NCI-H187 treated with DMSO at 0.1 percent for 48 hours (cell line): ENCODE measurements at places on chromosomes 16 and 17.

GRCh38 chr16:54123766-54124165, 162.8 kb downstream of the IRX3 start:
- DNase-seq, result no peak

- DNase-seq, result no peak
Observed at GRCh38 chr17:76382803-76383545, 1.4 kb upstream of the SPHK1 start.

GRCh38 chr17:77379832-77380231, 239.1 kb downstream of the SEC14L1 start:
- DNase-seq, result no peak

- DNase-seq, result no peak
Observed at GRCh38 chr16:12091569-12092543, 115.3 kb downstream of the SNX29 start.

DNA sequence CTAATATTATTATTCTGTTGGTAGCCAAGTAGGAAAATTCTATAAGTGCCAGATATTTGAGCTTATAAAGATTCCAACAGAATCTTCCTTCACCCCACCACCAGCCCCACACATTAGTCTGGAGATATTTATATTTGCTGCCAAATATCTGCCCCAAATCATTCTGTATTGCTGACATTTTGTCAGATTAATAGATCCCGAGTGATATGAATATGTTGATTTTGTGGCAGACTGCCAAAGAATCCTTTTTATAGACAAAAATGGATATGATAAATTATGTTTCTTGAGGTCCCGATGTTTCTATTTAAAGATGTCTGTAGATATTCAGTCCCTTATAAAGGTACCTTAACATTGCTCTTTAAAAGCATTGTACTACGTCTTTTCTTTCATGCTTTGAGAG, 162.2 kb upstream of the KCNJ16 start:
- DNase-seq, result no peak

DNA sequence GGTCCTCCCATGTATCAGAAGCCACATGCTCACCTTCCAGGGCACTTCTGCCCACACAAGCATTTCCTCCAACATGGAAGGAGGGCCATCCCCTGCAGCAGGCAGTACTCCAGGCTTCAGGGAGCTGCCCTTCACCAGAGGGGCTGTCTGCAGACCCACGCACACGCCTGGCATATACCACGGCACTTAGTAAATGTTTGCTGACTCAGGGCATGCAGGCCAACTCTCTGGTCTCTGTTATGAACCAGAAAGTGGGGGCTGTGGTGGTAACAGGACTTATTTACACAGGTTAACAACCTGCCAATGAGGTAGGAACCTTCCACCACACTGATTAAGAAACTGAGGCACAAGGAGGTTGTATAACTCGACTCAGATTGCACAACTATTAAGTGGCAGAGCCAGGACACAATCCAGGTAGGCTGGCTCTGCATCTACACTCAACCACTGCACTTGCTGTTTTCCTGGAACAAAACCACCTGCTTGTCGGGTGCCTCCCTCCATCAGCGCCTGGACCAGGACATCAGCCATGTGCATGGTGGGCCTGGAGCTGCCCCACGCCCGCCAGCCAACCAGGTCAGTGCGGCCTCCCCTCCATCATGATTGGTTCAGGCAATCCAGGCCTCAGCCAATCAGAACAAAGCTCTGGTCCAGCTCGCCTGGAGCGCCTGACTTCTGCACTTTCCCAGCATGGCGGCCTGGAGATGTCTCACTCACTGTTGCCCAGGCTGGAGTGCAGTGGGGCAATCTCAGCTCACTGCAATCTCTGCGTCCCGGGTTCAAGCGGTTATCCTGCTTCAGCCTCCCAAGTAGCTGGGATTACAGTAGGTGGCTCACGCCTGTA, 19.2 kb downstream of the ACTG1 start:
- DNase-seq, result no peak

DNA sequence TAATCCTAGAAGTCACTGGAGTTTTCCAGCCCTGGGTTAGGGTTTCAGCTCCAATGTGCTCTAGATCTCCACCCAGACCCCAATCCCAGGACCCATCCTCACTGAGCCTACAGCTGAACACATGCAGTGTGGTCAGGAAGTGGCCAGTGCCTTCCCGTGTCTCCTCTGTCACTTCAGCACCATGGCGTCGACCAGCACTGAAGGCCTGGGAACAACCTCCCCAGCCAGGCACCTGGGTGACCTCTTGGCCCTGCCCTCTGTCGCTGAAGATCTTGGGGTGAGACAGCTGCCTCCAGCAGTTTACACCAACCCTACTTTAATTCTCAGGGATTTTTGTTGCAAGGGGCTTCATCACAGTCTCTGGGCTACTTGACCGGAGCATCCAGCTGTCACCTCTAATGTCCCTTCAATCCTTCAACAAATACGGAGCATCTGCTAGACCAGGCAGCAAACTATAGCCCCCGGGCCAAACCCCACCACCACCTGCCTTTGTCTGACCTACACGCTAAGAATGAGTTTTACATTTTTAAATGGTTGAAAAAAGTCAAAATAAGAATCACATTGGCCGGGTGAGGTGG, 18.0 kb upstream of the GSG1L start:
- DNase-seq, result no peak

DNA sequence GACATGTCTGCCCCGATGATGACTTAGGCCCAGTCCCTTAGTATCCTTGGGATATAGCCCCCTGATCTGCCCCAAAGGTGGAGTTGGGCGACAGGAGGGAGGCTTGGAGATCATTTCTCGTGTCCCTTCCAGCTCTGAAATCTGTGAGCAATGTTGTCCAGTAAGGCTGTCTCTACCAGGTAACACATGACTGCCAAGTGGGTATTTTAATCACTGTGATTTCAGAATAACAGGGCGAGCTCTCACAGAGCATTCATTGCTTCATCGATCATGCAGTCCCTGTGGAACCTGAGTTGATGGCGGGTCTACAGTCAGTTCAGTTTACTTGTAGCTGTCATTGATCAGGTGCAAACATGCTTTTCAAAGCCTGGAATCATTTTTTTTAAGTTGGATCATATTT, 39.2 kb downstream of the KSR1 start:
- DNase-seq, result no peak

DNA sequence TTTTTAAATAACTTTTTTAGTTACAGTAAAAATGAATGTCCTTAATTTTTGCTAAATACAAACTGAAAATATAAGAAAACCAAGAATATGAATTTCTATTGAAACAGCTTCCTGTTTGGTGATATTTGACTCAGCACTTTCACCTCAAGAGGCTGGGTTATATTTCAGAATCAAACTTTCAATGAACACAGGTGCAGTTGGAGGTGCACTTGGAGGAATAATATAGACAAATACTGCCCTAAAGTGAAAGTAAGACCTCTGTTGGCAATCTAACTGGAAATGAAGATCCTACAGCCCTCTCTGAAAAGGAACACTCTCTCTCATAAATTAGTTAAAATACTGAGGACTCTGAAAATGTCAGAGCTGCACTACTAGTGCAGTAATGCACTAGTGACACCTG, 106.2 kb downstream of the BRIP1 start:
- DNase-seq, result no peak

GRCh38 chr16:86126891-86127290, 227.9 kb downstream of the IRF8 start:
- no peak for DNase-seq

DNA sequence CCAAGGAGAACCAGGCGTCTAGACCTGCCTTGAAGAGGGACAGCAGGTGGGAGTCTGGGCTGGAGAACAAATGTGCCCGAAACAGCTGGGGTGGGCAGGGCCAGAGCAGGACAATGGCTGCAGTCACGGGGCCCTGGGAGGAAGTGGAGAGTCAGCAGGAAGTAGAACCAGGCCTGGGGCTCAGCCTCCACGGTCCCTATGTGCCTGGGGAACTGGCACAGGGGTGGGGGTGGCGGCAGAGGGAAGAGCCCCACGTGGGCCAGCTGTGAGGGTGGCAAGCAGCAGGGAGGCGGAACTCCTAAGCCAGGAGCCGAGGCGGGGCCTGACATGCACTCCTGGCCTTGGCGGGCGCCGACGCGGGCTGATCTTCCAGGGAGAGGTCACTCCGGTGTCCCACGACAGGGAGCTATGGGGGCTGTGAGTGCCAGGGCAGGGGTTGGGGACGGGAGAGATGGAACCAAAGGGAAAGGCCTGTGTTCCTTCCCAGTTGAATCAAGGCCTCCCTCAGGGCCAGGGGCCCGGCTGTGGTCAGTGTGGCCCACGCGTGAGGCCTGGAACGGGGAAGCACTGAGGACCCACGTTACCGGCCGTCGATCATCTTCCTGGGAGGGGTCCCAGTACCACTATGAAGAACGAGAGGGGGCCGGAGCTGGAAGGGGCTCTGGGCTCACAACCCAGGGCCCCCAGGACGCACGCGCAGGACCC, 42.7 kb downstream of the TIMM22 start:
- DNase-seq, result no peak

DNA sequence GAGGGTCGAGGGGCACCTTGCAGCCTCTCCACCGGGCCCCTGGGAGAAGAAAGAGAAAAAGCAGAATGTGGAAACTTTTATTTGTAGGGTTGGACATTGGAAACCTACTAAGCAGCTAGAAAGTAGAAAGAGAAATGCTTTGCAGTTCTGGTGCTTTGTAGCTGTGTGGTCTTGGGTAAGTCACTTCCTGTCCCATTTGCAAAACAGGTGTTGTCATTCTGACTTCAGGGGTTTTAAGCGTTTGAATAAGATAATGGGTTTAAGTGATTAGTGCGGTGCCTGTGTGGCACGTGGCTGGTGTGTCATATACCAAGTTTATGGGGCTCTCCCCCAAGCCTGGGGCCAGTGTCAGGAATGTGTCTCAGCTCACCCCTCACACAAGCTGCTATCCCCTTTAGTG, 1.6 kb downstream of the CA4 start:
- DNase-seq, result no peak

DNA sequence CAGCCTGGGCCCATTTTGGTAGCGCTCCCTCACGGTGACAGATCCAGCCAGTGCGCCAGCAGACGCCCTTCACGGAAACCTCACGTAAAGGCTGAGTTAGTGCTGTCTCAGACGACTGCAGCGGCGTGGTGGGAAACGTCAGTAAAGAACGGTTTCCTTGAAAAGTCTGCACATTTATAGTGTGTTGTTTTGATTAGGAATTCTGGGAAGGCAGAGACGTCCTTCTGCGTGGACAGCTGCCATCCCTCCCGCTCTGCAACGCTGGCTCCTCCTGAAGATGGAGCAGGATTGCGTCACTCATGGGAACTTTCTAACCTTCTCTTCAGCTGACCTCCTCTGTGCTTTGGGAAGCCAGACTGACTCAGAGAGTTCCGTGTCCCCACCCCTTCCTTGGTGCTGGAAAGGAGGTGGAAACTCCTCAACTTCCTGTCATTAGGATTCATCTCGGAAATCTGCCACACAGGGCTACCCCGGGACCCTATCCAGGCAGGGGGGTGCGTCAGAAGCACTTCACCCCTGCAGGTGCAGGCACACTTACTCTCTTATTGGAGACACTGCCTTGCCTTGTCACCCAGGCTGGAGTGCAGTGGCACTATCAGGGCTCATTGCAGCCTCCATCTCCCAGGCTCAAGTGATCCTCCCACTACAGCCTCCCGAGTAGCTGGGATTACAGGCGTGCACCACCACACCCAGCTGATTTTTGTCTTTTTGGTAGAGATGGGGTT, 24.3 kb upstream of the CRISPLD2 start:
- no peak for DNase-seq
